CD4-positive, alpha-beta T cell treated with Interleukin-6 for 4 hours (primary cell): ENCODE measurements at places on chromosomes 4 and X.

- no peak for DNase-seq
These were observed 588.2 kb upstream of the ADGRL3 start for GRCh38 chr4:60611762-60612496.

DNA sequence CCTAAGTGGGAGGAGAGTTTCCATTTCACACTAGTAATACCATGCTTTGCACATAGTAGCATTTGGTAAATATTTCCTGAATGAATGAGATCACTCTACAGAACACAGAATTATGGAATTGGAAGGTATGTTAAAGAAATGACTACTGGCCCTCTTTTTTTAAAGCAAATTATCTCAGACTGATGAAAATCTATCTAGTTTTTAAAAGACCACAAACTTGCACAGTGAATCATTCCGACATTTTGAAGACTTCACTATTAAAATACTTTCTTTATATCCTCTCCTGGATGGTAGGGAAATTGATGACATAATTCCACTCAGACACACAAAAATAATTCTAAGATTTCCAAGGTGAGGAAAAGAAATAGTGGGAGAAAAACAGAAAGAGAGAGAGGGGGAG is 68.4 kb upstream of the ETNPPL start:
- DNase-seq, result no peak

DNA sequence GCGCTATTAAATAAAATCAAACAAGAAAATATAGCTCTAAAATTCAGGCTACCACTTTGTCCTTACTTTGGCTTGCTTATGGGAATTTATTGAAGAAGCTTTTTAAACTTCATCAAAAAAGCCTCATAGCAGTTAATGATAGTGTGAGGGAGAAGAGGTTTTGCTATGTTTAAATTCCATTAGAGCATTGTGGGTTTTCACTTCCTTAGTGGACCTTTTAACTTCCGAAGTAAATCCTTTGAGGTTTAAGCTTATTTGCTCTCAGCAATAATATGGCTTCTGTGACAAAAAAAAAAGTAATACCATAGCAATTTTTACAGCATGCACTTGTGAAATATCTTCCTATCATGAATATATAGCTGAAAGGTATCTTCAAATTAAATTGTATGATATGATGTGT is 120.2 kb upstream of the NDST4 start:
- DNase-seq, result no peak

DNA sequence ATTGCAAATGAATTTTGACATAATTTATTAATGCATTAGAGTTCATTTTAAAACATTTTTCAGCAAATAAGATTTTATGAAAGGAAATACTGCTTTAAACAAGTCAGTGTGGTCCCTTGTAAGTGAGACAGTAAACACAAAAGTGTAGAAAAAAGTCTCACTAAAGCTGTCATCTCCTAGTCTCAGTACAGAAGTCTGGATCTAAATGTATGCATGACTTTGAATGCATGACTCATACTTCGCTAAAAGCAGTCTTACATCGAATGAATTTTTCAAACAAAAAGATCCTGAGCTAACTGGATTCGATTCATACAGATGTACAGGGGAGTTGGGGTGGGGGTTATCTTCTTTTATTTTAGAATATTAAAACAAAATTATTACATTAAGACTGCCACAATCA is 207.4 kb upstream of the VCX start:
- DNase-seq, result no peak

DNA sequence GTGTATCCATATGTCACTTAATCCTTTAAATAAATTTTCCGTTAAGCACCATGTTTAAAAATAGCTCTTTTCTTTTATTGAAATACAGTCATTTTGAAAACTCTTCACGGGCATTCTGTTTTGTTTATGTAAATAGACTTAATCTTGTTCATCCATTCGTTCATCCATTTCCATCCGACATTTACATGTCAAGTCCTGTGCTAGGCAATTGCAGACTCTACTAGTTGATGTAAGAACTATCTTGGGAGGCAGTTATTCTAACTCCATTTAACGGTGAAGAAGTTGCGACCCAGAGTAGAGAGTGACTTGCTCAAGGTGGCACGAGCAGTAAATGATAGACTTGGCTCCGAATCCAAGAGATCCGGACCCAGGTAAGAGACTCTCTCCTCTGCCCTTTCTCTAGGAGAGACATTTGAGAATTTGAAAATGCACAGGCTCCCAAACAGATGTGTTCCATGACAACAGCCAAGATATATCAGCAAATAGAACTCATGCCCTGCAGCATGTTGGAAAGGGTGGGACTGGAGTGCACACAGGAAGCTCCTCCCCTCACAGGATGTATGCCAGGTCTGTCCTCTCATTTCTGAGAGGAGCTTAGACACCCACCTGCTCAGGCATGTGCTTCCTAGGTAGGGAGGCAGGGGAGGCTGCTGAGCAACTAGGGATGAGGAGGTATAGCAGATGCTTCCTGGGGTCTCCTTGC is 64.5 kb downstream of the DRD5 start:
- DNase-seq, result no peak

- no peak for DNase-seq
These were observed 12.0 kb downstream of the SPON2 start for GRCh38 chr4:1160351-1160750.

- no peak for DNase-seq
These were observed 44.5 kb downstream of the DTHD1 start for GRCh38 chr4:36325926-36326325.

DNA sequence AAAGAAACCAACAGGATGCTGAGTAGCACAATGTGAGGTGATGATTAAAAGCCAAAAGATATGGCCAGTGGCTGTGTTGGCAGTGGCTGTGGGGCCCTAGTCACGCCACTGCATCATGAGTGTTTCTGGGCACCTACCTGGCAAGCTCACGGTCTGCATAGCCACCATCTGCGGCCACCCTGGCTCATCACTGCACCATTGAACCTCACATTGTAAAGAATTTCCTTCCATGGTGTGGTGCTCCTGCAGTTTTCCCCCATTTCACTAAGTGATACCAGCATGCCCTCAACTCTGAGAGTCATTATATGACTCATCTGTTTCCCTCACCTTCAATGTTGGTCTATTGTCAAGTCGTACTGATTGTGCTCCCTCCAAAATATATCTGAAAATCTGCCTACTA is 45.5 kb upstream of the CLNK start:
- DNase-seq, result no peak

GRCh38 chr4:7197910-7198309 is 5.6 kb downstream of the SORCS2 start:
- no peak for DNase-seq

GRCh38 chr4:183287309-183287659 is 32.8 kb downstream of the CLDN22 start:
- DNase-seq, result no peak

DNA sequence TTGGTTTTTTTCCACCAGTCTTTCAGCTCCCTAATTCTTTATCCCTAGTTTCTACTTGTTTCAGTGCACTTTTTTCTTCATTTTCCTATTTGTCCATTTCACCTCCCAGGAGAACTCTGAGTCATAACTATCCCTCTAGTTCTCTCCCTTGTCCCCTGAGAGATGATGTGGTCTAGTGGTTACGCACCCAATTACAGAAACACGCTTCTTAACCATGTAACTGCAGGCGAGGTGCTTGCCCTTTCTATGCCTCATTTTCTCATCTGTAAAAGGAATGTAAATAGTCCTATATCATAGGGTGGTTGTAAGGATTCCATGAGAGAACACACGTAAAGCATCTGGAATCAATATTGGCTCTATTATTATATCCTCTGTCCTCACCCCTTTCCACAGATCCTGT is 8.8 kb upstream of the GRPR start:
- DNase-seq, result no peak

DNA sequence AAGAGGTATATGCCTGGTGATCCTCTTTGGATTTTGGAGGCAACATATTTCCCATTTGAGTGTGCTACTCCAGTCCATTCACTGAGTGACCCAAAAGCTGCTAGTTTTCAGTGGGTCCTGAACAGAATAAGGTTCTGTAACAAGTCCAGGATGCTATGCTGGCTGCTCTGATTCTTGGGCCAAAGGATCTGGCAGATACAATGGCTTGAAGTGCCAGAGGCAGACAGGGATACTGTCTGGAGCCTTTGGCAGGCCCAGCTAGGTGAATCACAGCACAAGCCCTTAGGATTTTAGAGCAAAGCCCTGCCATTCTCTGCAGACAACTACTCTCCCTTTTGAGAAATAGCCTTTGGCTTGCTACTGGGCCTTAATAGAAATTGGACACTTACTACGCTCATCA is 40.6 kb downstream of the DCHS2 start:
- DNase-seq, result no peak

- no peak for DNase-seq
These were observed 18.4 kb downstream of the PRPS1 start for GRCh38 chrX:107646735-107647134.

GRCh38 chr4:94533405-94534223 is 81.9 kb downstream of the PDLIM5 start:
- DNase-seq, result no peak

GRCh38 chrX:18951032-18951431 is 32.9 kb downstream of the PHKA2 start:
- DNase-seq, result no peak

- no peak for DNase-seq
These were observed 70.1 kb downstream of the LHFPL1 start for GRCh38 chrX:112609631-112610030.

DNA sequence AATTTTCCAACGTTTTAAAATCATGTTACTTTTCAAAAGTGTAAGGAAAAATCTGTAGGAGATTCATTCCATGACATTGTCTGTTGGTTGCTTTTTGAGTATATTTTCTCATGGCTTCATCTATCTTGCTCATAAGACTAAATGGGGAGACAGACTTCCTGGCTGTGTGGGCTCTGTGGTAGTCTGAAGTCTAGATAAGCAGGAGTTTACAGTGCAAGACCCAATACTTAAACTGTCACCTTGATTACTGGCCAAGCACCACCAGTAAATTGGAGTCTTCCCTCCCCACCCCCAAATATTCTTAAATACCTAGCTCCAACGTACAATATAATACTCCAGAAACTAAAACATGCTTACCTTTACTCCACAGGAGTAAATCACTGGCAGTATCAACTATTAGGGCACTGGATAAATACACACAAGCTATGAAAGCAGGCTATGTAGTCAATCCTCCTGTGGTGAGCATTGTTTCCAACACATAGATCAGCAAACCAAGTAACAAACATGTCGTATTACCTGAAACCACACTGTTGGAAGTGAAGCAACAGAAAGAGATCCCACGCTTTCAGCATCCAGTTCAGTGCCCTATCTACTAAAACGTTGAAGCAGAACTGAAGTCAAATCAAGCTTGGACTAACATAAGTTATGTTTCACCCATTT is 6.2 kb downstream of the HNRNPD start:
- DNase-seq, result peak; percentile 20

- DNase-seq, result no peak
These were observed 498.9 kb downstream of the GLUD2 start for GRCh38 chrX:121546317-121546716.

- DNase-seq, result peak; percentile 4
These were observed 1.2 kb downstream of the CHIC2 start for GRCh38 chr4:54063229-54063628.

- no peak for DNase-seq
These were observed 70.5 kb downstream of the CLCN5 start for GRCh38 chrX:49992853-49993252.

GRCh38 chr4:183260491-183261151 is 59.5 kb downstream of the CLDN22 start:
- no peak for DNase-seq

DNA sequence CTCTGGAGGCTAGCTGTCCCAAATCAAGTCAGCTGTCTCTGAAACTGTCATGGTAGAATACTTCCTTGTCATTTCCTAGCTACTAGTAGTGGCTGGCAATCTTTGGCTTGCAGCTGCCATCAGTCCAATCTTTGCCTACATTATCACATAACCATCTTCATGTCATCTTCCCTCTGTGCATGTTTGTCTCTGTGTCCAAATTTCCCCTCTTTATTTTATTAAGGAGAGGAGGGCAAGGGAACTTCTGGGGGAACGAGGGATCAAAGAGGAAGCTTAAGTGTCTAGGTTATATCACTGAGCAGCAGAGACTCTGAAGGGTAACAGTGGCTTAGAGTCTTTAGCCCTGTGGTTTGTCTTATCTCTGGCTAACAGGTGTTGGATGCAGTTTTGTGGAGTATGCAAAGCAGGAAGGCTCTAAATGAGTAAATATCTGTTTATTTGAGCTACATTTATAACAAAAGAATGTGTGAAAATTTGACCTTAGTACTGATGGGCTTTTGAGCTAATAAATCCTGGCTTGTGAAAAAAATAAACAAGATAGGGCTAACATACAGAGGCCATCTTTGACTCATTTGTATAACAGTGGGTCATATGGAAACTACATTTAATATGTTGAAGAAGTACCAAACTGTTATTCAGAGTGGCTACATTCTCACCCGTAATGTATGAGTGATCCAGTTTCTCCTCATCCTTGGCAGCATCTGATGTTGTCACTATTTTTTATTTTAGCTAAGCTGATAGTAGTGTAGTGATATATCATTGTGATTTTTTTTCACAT is 49.4 kb upstream of the ENOX2 start:
- no peak for DNase-seq

DNA sequence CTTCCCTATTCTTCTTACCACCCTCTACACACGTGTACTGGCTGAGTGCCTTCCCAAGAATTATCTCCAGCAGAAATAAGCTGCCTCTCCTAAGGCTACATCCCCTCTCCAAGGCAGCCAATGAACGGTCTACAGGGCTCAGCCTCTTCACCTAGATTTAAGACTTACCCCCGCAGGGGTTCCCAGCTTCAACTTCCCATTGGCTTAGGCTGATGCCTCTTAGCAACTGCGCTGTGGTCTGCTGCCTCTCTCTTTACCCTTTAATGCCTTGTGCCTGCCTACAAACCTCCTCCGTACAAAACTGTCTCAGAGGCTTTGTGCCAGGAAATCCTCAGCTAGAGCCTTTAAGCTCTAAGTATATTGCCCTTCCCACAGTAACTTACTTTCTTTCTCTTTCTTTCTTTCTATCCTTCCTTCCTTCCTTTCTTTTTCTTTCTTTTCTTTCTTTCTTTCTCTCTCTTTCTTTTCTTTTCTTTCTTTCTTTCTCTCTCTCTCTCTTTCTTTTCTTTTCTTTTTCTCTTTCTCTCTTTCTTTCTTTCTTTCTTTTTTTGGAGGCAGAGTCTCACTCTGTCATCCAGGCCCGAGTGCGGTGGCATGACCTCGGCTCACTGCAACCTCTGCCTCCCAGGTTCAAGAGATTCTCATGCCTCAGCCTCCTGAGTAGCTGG is 15.1 kb upstream of the PIGA start:
- DNase-seq, result no peak

GRCh38 chrX:107565015-107565414 is 63.3 kb upstream of the PRPS1 start:
- DNase-seq, result no peak

DNA sequence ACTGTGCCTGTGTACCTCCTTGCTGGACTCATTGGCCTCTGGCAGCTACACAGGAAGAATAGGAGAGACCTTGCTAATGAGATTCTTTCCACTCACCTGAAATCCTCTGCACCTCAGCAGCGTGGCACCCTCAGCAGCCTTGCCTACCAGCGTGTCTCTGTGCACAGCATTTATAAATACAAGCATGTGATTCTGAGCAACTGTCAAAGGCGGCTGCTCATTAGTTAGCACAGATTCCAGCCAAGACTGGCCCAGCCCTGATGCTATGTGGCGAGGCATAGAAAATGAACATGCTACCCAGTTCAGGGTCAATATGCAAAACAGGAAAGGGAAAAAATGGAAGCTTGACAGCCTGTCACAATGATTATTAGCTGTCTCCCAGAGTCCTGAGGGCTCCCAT is 298.0 kb downstream of the C4orf33 start:
- DNase-seq, result no peak

- no peak for DNase-seq
These were observed 500.2 kb downstream of the STIM2 start for GRCh38 chr4:27360790-27361267.

- DNase-seq, result no peak
These were observed 139.1 kb downstream of the KDR start for GRCh38 chr4:54986095-54986846.
